CD4-positive, alpha-beta T cell (primary cell): ENCODE measurements at places on chromosomes 13 and 19.

DNA sequence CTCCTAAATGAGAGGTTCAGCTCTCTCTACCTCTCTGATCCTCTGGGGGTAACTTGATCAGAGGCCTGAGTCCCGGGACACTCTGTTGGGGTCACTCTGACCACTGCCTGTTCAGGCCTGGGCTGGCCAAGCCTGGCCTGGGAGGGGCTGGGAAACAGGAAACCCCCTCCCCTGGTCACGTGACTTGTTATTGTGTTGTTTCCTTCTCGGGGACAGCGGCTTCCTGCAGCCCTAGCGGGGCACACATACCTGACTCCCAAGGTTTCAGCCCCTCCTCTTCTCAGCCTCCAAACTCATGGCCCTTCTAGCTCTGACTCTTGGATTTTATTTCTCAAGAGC lies at the start of gene USHBP1:
TSS of gene USHBP1 (minus strand) at position 105 of the 339 bp plus-strand sequence. CDS start 446 bp downstream, outside the sequence.
- H3K4me1 ChIP-seq, result peaks cover 46% of the 10 kb centered on the region
- no peak within 1 kb of the TSS for H3K4me3 ChIP-seq
- peaks cover 3% of the 10 kb centered on the region for H3K36me3 ChIP-seq

DNA sequence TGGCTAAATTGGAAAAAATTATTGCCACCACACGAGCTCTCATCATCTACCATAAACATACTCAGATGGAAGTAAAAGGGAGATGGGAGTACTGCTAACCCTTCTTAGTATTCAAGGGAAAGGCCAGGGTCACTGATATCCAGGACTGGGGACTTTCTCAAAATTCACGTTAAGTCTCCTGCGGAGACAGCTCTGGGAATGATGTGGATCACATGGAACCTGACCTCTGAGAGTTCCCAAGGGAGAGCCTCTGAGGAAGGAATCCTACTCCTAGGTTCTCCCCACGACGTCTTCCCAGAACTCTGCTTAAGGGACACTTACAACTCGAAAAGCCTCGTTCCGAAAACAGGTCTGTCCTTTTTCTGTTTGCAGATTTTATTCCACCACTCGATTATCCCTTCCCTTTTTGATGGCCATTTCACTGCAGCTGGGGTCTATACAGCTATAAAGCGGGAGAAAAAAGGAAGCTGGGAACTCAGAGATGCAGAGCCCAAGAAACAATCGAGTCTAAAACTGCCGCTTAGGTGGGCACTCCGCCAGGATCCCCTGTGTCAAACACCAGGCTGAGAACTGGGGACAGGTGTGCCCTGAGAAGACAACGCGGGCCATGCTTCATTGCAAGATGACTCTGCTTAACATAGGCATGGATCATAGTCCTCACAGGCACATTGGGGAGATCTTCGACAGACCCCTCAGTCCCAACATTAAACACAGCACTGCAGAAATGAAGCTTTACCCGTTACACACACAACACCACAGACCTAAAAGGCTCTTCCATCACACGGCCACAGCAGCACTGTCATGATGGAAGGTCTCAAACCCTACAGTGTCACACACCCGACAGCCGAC lies 823 bp upstream of the ZNF567 start:
- peaks cover 23% of the 10 kb centered on the region for H3K4me1 ChIP-seq
- peak overlapping the region; percentile 67 for H3K4me3 ChIP-seq
- H3K36me3 ChIP-seq, result peaks cover 29% of the 10 kb centered on the region
- peak overlapping the region; percentile 3 for H3K27ac ChIP-seq

- H3K27ac ChIP-seq, result peak overlapping the region; percentile 36
- no peaks in the 10 kb centered on the region for H3K27me3 ChIP-seq
- peak; percentile 58 for DNase-seq
- peaks cover 42% of the 10 kb centered on the region for H3K4me1 ChIP-seq
Observed at GRCh38 chr19:48513289-48514122, 1.9 kb upstream of the LMTK3 start.

- no peak for DNase-seq
Observed at GRCh38 chr13:60427285-60427684, 30.3 kb downstream of the TDRD3 start.

GRCh38 chr19:11264452-11265176 lies 2.3 kb upstream of the DOCK6 start:
- no peak overlapping the region for H3K4me3 ChIP-seq
- no peaks in the 10 kb centered on the region for H3K36me3 ChIP-seq
- H3K27me3 ChIP-seq, result peaks cover 49% of the 10 kb centered on the region
- peaks cover 13% of the 10 kb centered on the region for H3K4me1 ChIP-seq
- no peak overlapping the region for H3K27ac ChIP-seq

GRCh38 chr19:33469171-33470039 lies 52.2 kb downstream of the PEPD start:
- no peaks in the 10 kb centered on the region for H3K4me1 ChIP-seq
- no peak overlapping the region for H3K4me3 ChIP-seq
- no peak for DNase-seq
- H3K27ac ChIP-seq, result no peak overlapping the region

GRCh38 chr19:6213266-6213595 lies 66.5 kb downstream of the MLLT1 start:
- H3K36me3 ChIP-seq, result peaks cover 19% of the 10 kb centered on the region
- no peak overlapping the region for H3K4me3 ChIP-seq
- no peaks in the 10 kb centered on the region for H3K4me1 ChIP-seq
- DNase-seq, result no peak
- H3K27me3 ChIP-seq, result no peaks in the 10 kb centered on the region
- H3K27ac ChIP-seq, result no peak overlapping the region

DNA sequence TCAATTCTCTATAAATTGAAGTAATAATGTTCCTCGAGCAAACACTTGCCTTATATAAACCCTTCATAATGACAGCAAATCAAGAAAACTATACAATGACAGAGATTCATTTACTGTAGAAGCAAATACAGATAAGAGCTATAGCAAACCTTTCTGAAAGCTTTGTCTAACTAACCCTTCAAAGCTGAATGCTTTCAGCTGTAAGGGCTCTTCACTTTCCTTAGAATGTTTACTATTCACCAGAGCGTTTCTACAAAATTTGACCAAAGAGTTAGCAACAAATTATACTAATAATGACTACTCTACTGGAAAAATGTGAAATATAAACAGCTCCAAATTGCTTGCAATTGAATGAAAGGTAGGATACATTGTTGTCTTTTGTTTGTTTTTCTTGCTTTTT lies 218.1 kb downstream of the SLITRK5 start:
- DNase-seq, result no peak
- H3K4me3 ChIP-seq, result no peak overlapping the region
- H3K27ac ChIP-seq, result no peak overlapping the region

- peaks cover 4% of the 10 kb centered on the region for H3K27me3 ChIP-seq
- no peak overlapping the region for H3K4me3 ChIP-seq
- H3K36me3 ChIP-seq, result no peaks in the 10 kb centered on the region
- H3K27ac ChIP-seq, result no peak overlapping the region
- DNase-seq, result no peak
Observed at GRCh38 chr13:26025771-26026170, 26.0 kb downstream of the SHISA2 start.

DNA sequence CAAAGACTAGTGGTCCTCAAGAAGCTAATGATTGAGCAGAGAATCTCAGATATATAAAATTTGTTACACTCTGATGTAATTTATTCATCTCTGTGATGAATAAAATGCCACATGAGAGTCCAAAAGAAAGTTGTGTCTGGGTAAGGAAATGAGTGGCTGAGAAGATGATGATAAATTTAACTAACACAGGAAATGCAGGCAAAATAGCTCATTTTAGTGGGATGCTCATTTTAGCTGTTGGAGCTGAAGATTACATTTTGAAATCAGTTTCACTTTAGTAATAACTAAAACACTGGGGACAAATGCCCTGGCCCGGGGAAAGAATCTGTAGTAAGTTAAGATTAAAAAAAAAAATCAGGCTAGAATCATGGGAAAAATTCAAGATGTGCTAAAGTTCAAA lies 35.2 kb downstream of the SPRY2 start:
- no peaks in the 10 kb centered on the region for H3K27me3 ChIP-seq
- H3K36me3 ChIP-seq, result no peaks in the 10 kb centered on the region
- H3K27ac ChIP-seq, result no peak overlapping the region
- no peaks in the 10 kb centered on the region for H3K4me1 ChIP-seq

GRCh38 chr19:28730791-28731512 lies 482.0 kb downstream of the UQCRFS1 start:
- no peak overlapping the region for H3K27ac ChIP-seq
- no peaks in the 10 kb centered on the region for H3K36me3 ChIP-seq
- H3K4me1 ChIP-seq, result peaks cover 6% of the 10 kb centered on the region
- H3K27me3 ChIP-seq, result peaks cover 2% of the 10 kb centered on the region
- H3K4me3 ChIP-seq, result no peak overlapping the region
- no peak for DNase-seq

GRCh38 chr13:111938741-111939665 lies 127.9 kb upstream of the SOX1 start:
- DNase-seq, result no peak
- no peak overlapping the region for H3K27ac ChIP-seq
- peaks cover 4% of the 10 kb centered on the region for H3K27me3 ChIP-seq
- no peaks in the 10 kb centered on the region for H3K36me3 ChIP-seq

DNA sequence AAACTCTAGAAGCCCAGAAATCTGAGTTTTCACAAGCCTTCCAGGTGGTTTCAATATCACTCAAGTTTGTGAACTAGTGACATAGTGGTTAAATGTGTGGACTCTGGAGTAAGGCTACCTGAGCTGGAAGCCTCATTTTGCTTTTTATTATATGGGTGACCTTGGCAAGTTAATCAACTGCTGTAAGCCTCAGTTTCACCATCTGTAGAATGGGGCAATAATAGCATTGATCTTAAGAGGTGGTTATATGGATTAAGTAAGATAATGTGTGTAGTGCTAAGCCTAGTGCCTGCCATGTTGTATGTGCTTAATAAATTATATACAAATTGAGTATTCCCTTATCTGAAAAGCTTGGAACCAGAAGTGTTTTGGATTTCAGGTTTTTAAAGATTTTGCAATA lies 65.5 kb upstream of the SIAH3 start:
- H3K36me3 ChIP-seq, result no peaks in the 10 kb centered on the region
- DNase-seq, result no peak

GRCh38 chr19:31226151-31226935 lies 122.9 kb downstream of the TSHZ3 start:
- no peaks in the 10 kb centered on the region for H3K4me1 ChIP-seq
- H3K27ac ChIP-seq, result no peak overlapping the region
- no peaks in the 10 kb centered on the region for H3K36me3 ChIP-seq
- no peak for DNase-seq
- no peaks in the 10 kb centered on the region for H3K27me3 ChIP-seq

DNA sequence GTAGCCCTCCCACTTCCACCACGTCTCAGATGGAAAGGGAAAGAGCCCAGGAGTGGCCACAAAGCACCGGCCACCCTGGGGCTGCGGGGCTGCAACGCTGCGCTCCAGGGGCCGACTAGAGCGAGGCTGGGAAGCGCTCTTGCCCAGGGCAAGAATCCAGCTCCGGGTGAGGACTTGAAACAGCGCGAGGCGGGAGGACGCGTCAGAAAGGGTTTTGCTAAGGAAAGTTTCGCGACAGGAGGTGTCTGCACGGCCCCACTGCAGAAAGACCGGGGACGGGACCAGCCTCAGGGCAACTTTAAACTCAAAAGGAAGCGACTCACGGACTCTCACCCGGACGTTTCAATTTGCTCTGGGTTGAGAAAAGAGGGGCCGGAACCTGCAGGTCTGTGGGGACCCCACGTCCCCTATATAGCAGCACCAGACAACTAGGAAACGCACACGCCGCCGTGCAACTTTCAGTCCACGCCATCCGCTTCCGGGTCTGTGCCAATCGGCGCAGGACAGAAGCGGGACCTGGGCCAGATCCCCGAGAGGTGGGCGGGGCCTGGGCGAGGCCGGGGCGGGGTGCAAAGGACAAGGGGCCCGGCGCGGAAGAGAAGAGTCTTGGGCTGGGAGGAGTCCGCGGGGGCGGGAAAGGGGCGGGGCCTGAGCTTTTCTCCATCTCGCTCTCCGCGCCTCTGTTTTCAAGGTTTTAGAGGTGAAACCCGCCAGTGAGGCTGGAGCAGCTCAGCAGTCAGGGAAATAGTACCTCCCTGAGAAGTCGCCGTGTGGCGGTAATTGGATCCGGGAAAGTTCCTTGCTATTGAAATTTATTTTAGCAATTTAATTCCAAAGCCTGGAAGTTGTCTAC lies at the start of gene ZNF816:
TSS of gene ZNF816 (minus strand) at position 488 of the 853 bp plus-strand sequence. CDS start 6,792 bp downstream, outside the sequence.
- no peaks in the 10 kb centered on the region for H3K27me3 ChIP-seq
- H3K4me1 ChIP-seq, result peaks cover 20% of the 10 kb centered on the region
- H3K36me3 ChIP-seq, result peaks cover 27% of the 10 kb centered on the region
- DNase-seq, result peak; percentile 100
- H3K27ac ChIP-seq, result peak within 1 kb of the TSS; percentile 63

DNA sequence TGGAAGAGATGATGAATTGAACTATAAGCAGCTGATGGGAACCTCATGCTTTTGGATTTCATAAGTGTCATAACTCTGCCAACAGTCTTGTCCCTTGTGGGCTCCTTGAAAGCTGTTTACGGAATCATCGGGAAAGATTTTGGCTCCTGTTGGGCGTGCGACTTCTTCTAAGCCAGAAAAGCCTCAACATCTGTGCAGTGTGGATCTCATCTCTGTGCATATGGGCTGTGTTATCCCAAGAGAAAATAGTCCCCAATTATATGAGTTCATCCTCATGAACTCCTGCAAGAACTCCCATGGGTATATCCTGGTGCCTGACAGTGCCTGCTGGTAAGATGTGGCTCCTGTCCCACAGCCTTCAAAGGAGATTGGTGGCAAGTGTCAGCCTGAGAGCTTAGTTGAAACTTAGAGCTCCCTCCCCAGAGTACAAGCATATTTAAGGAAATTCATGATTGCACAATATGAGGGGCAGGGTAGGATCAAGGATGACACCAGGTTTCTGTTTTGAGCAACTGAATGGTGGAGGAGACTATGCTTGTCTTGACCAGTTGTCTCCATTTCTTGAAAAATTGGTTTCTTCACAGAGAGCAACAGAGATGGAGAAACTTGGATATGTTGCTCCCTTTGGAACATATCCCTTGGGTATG lies 243.5 kb downstream of the ITGBL1 start:
- no peaks in the 10 kb centered on the region for H3K27me3 ChIP-seq
- H3K36me3 ChIP-seq, result no peaks in the 10 kb centered on the region

GRCh38 chr19:40662925-40663694 lies 27.3 kb downstream of the NUMBL start:
- peaks cover 15% of the 10 kb centered on the region for H3K4me1 ChIP-seq
- H3K27ac ChIP-seq, result peak overlapping the region; percentile 53
- H3K4me3 ChIP-seq, result peak overlapping the region; percentile 56
- H3K27me3 ChIP-seq, result no peaks in the 10 kb centered on the region
- DNase-seq, result peak; percentile 94

DNA sequence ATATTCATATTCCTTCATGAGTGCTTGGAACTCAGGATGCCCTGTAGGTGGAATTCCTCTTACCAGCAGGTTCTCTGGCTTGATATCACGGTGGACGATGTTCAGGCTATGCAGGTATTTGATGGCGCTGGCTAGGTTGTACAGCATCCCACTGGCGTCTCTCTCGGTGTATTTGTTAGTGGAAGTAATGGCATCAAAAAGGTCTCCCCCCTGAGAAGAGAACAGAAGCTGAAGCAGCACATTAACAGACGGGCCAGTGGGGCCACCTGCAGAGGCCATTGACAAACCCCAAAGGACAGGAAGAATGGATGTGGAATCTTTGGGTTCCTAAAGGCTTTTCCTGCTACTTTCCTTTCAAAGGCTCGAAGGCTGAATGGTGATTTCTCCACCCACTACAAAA lies 308.5 kb downstream of the DCLK1 start:
- H3K36me3 ChIP-seq, result no peaks in the 10 kb centered on the region
- no peak overlapping the region for H3K27ac ChIP-seq
- no peaks in the 10 kb centered on the region for H3K27me3 ChIP-seq
- no peak for DNase-seq
- H3K4me1 ChIP-seq, result no peaks in the 10 kb centered on the region
- no peak overlapping the region for H3K4me3 ChIP-seq
